ENCODE measurements at places on chromosomes 13 and 19. TPM values are rescaled to one million over a fixed set of nuclear protein-coding genes. Genes with fewer than 3 reads are reported as not detected.

GRCh38 chr19:16096280-16096855, 15.3 kb upstream of the RAB8A start:
- peaks cover 97% of the 10 kb centered on the region for H3K36me3 ChIP-seq
- H3K4me3 ChIP-seq: no peak overlapping the region
- no peak for DNase-seq
- H3K27me3 ChIP-seq: no peaks in the 10 kb centered on the region

CEACAM3 gene
- polyA plus RNA-seq: not detected

DNA sequence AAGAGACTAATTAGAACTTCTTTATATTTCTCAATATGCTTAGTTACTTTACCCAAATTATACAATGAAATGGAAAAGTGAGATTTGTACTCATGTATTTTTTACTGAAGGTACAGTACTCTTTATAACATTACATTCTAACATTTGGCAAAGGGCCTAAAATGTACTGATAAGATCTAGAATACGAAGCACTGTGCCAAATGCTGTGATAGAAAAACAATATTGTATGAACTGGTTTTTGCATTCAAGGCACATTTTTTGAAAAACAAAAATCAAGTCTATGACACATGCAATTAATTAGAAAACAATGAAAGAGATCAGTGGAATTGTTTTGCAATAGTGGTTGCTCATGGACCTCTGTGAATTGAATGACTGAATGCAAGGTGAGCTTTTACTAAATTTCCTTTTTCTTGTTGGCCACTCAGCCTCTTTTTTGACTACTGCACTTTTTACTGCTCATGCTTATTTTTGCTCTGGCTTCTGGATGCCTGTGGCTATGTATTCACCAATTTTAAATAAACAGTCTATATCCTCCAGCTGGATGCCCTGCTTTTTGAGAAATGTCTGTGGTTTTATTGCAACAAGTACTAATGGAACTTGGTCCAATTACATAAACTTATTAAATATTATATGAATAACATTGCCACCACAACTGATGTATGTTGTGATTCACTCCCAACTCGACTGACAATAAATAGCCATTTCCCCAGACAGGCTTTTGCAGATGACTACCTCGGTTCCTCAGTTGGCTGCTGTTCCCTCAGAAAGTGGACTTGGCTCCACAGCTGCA, 41.4 kb upstream of the OBI1 start:
- no peaks in the 10 kb centered on the region for H3K27me3 ChIP-seq
- no peaks in the 10 kb centered on the region for H3K36me3 ChIP-seq
- peaks cover 4% of the 10 kb centered on the region for H3K4me1 ChIP-seq
- no peak overlapping the region for H3K4me3 ChIP-seq

GGN gene
- 0.52 TPM for polyA plus RNA-seq

- H3K4me1 ChIP-seq: peaks cover 10% of the 10 kb centered on the region
- H3K27me3 ChIP-seq: no peaks in the 10 kb centered on the region
- H3K36me3 ChIP-seq: peaks cover 34% of the 10 kb centered on the region
- no peak overlapping the region for H3K27ac ChIP-seq
Observed at GRCh38 chr19:18576383-18576782, 4.7 kb downstream of the UBA52 start.

- no peak for DNase-seq
- H3K36me3 ChIP-seq: peaks cover 27% of the 10 kb centered on the region
- no peak overlapping the region for H3K27ac ChIP-seq
- no peaks in the 10 kb centered on the region for H3K4me1 ChIP-seq
- H3K27me3 ChIP-seq: no peaks in the 10 kb centered on the region
- no peak overlapping the region for H3K4me3 ChIP-seq
Observed at GRCh38 chr19:16377521-16377920, 52.9 kb downstream of the KLF2 start.

PCDH17 gene
- 0.21 TPM for polyA plus RNA-seq

PCDH8 gene
- polyA plus RNA-seq: not detected

- H3K4me3 ChIP-seq: peak overlapping the region; percentile 82
- H3K27ac ChIP-seq: peak overlapping the region; percentile 68
- no peaks in the 10 kb centered on the region for H3K4me1 ChIP-seq
- H3K27me3 ChIP-seq: no peaks in the 10 kb centered on the region
- no peaks in the 10 kb centered on the region for H3K36me3 ChIP-seq
Observed at GRCh38 chr13:46894568-46894967, 2.3 kb downstream of the HTR2A start.

ANGPTL8 gene
- 0.21 TPM for polyA plus RNA-seq

DNA sequence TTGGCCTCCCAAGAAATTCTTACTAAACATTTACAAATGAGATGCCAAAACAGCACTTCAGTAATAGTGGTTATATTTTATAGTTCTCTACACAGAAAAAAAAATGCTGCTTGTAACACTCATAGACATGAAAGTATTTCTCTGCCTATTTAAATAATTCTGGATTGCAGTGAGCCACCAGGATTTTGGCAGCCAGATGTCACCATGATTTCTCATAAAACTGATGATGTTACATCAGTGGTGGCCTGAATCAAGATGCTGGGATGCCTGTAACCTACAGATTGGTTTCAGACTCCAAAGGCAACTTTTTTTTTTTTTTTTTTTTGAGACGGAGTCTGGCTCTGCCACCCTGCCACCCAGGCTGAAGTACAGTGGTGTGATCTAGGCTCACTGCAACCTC, 2.7 kb upstream of the CAPS start:
- H3K27me3 ChIP-seq: no peaks in the 10 kb centered on the region
- peaks cover 12% of the 10 kb centered on the region for H3K36me3 ChIP-seq
- H3K27ac ChIP-seq: no peak overlapping the region

- H3K27me3 ChIP-seq: peaks cover 7% of the 10 kb centered on the region
- H3K4me3 ChIP-seq: no peak overlapping the region
- no peaks in the 10 kb centered on the region for H3K4me1 ChIP-seq
- H3K27ac ChIP-seq: no peak overlapping the region
- no peaks in the 10 kb centered on the region for H3K36me3 ChIP-seq
Observed at GRCh38 chr13:41520016-41520659, 62.8 kb downstream of the RGCC start.

OR10H5 gene
- polyA plus RNA-seq: not detected

GRCh38 chr13:80444240-80445015, 103.5 kb upstream of the SPRY2 start:
- no peak for DNase-seq
- no peak overlapping the region for H3K4me3 ChIP-seq
- H3K4me1 ChIP-seq: no peaks in the 10 kb centered on the region
- no peaks in the 10 kb centered on the region for H3K27me3 ChIP-seq
- H3K36me3 ChIP-seq: no peaks in the 10 kb centered on the region
- no peak overlapping the region for H3K27ac ChIP-seq

GRCh38 chr19:4140237-4140711, 13.2 kb upstream of the CREB3L3 start:
- no peak overlapping the region for H3K4me3 ChIP-seq
- peak; percentile 86 for DNase-seq
- H3K27me3 ChIP-seq: no peaks in the 10 kb centered on the region

ATXN8OS gene
- polyA plus RNA-seq: not detected

WBP4 gene
- 6.4 TPM for polyA plus RNA-seq

DNA sequence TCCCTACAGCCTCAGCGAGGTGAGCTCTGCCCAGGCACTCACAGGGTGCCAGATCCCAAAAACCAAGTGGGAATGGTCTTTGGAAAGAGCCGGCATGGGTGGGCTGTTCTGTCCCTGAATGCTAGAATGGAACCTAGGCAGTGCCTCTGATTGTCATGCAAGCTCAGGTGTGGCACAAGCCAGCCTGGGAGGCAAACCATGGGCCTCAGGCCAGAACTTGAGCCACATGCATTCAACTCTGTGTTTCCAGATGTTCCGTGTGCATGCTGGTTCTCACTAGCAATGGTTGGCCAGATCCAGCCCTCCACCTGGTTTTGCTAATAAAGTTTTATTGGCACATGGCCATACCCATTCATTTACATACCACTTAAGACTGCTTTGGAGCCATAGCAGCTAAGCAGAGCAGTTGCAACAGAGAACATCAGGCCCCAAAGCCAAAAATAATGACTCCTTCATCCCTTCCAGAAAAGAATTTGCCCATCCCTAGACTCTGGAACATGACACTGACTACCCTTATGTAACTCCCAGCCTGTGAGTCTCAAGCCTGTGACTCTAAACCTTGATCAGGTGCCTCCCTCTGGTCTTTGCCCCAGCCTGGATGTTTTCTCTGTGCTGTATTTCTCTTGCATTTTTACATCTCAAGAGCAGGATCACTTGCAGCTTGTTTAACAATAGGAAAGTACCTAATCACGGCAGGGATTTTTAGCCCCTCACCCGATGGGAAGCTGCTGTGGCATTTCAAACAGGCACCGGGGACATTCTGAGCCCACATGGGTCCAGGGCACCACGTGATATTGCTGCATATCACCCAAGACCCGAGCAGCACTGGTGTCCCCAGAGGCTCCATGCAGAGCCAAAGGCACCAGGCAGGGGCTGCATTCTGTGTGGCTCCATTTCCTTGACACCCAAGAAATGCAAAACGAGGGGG, 55.4 kb upstream of the USE1 start:
- DNase-seq: no peak
- H3K27ac ChIP-seq: no peak overlapping the region
- H3K36me3 ChIP-seq: peaks cover 67% of the 10 kb centered on the region
- no peak overlapping the region for H3K4me3 ChIP-seq
- H3K27me3 ChIP-seq: no peaks in the 10 kb centered on the region
- no peaks in the 10 kb centered on the region for H3K4me1 ChIP-seq

BLOC1S3 gene
- 3.0 TPM for polyA plus RNA-seq

GRCh38 chr13:22562116-22562515, 618.7 kb upstream of the SGCG start:
- H3K27ac ChIP-seq: no peak overlapping the region
- H3K27me3 ChIP-seq: no peaks in the 10 kb centered on the region
- H3K4me1 ChIP-seq: no peaks in the 10 kb centered on the region
- H3K36me3 ChIP-seq: no peaks in the 10 kb centered on the region
- H3K4me3 ChIP-seq: no peak overlapping the region

GRCh38 chr19:10968527-10969135, 7.8 kb downstream of the SMARCA4 start:
- no peak for DNase-seq
- no peak overlapping the region for H3K4me3 ChIP-seq
- no peak overlapping the region for H3K27ac ChIP-seq
- no peaks in the 10 kb centered on the region for H3K36me3 ChIP-seq
- H3K4me1 ChIP-seq: peaks cover 3% of the 10 kb centered on the region
- no peaks in the 10 kb centered on the region for H3K27me3 ChIP-seq

DNA sequence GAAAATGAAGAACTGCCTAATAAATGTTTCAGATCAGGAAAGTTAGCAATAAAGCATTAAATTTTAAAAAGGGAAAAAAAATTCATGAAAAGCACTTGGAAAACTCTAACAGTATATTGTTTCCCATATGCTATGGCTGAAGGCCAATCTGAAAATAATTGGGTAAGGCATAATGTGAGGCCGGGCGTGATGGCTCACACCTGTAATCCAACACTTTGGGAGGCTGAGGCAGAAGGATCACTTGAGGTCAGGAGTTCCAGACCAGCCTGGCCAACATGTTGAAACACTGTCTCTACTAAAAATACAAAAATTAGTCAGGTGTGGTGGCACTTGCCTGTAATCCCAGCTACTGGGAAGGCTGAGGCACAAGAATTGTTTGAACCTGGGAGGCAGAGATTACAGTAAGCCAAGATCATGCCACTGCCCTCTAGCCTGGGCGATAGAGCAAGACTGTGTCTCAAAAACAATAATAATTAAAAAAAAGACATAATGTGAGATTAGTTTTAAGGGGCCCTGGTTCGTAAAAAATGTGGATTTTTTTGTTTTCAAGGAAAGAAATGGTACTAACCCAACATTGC, 15.2 kb downstream of the INTS6 start:
- DNase-seq: no peak
- peaks cover 10% of the 10 kb centered on the region for H3K4me1 ChIP-seq
- no peaks in the 10 kb centered on the region for H3K27me3 ChIP-seq
- no peak overlapping the region for H3K4me3 ChIP-seq

CRB3 gene
- polyA plus RNA-seq: not detected

- DNase-seq: no peak
- no peaks in the 10 kb centered on the region for H3K36me3 ChIP-seq
- H3K27me3 ChIP-seq: peaks cover 37% of the 10 kb centered on the region
- H3K4me3 ChIP-seq: no peak overlapping the region
Observed at GRCh38 chr19:45216667-45217066, 28.5 kb downstream of the EXOC3L2 start.

- no peak overlapping the region for H3K4me3 ChIP-seq
- H3K27ac ChIP-seq: no peak overlapping the region
- H3K27me3 ChIP-seq: no peaks in the 10 kb centered on the region
- peak; percentile 36 for DNase-seq
- H3K4me1 ChIP-seq: peaks cover 12% of the 10 kb centered on the region
Observed at GRCh38 chr19:57317503-57317902, 2.8 kb upstream of the ZNF543 start.

- H3K27ac ChIP-seq: no peak overlapping the region
- no peak overlapping the region for H3K4me3 ChIP-seq
- H3K27me3 ChIP-seq: no peaks in the 10 kb centered on the region
- DNase-seq: no peak
- H3K36me3 ChIP-seq: no peaks in the 10 kb centered on the region
Observed at GRCh38 chr13:23086968-23087623, 93.7 kb upstream of the SGCG start.

LATS2 gene
- 19.6 TPM for polyA plus RNA-seq

CTXN1 gene
- 53.8 TPM for polyA plus RNA-seq
